Myocyte (in vitro differentiated cells): ENCODE measurements at places on chromosomes 6 and 20.

DNA sequence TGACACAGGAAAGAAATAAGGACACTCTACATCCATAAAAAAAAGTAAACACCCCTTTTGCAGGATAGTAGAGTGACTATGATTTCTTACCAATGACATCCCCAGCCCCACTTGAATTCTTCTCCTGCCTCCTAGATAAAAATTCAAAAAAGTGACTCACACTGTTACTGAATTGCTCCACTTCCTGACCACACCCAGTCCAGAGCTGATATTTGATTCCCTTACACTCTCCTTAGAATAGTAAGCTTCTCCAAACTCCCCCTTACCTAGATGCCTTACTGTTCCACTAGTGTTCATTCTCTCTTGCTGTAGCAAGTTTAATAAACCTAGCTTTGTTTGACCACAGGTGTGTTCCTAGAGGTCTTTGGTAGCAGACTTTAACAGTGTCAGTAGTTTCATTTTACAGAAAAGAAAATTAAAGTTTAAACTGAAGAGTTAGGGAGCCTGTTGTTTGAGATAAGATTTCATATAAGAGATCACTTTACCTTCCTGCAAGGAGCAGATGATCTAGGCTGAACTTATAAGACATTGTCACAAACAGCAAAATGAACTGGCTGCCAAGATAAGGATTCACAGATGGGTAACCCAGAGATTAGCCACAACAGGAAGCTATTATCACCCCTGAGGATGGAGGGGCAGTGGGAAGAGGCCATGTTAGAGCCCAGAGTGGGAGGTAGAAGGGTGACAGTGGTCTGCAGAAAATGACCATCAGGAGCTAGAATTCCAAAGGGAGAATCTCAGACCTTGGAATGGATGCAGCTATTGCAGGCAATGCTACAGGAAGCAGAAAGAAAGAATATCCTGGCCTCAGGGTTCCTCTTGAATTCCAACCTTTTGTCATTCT, 28.4 kb upstream of the BTN3A2 start:
- DNase-seq = peak; percentile 37

- no peak for DNase-seq
These were observed 8.6 kb downstream of the RAET1E start for GRCh38 chr6:149889326-149889725.

- peak; percentile 84 for DNase-seq
These were observed 22.6 kb upstream of the RIN2 start for GRCh38 chr20:19735446-19735845.

DNA sequence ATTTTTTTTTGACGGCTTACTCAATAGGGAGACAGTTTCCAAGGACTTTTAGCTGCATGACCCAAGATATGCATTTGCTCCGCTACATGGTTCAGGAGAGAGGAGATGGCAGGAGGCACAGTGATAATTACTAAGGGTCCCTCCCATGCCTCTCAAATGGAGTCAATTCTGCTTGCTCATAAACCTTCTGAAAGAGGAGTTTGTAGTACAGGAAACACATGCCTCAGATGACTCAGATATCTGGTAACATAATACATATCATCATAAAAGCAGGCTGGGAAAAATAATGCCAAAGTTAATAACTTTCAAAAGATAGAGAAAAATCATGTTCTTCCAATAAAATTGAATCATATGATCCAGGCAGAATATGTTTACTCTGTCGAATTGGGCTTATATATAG, 97.6 kb upstream of the DEFB112 start:
- DNase-seq = peak; percentile 38

GRCh38 chr6:167849846-167850459, 23.2 kb downstream of the AFDN start:
- no peak for DNase-seq

DNA sequence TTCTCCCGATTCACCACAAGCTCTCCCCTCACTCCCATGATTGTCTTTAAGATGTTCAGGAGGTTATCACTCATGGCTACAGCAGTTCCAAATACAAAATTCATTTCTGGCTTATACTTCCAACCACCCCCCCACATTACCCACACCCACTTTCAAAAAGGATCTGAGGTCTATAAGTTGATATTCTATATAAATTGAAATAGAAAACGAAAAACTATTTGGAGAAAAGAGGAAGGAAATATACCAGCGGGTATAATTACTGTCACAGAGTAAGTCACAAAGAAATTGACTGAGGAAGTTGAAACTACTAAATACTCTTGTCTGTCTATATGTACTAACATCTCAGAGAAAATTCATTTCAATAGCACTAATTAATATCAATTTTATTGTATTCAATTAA, 112.7 kb upstream of the TNFAIP3 start:
- DNase-seq = no peak
